NCI-H2227 treated with DMSO at 0.1 percent for 48 hours (cell line): ENCODE measurements at places on chromosomes 12 and 14.

GRCh38 chr12:3177778-3178425 lies 100.7 kb downstream of the TSPAN9 start:
- no peak for DNase-seq

DNA sequence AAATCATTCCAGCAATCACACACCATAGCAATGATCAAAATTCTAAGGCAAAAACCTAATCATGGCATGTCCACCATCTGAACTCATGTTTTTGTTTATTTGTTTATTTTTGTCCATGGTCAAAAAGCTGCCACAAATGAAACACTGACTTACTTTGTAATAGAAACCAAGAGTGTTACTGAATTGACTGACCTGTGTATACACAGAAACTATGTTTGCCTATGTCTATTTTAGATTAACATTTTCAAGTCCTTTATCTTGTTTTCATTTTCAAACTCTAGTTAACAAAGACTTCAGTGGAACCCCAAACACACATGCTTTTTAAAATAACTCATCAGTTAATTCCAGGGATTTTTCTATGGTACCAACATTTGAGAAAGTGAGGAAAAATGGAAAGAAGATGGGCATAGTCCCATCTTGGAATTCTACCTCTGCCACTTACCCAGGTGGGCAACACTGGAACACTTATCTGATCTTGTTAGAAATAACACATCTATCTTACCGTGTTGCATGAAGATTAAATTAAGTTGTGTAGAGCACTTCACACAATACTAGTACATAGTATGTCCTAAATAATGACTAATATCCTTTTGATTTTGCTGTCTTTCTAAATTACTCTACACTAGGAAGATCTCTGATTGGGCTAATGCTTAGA lies 6.4 kb downstream of the LUM start:
- no peak for DNase-seq

DNA sequence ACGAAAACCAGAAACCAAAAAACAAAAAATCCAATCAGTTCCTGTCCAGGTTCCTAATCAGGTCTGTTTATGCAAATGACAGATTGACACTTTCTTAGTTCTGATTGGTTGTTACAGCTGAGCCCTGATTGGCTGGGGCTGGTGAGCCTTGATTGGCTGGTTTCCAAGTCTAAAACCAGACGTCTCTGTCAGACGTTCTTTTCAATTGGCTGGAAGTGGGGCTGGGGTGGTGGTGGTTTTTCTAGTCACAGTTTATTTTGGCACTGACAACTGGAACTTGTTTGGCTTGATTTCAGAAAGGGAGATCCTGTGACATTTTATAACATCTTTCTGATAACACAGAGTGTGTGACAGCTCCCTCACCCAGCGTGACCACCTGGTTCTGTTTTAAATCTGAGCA lies 36.1 kb upstream of the PRICKLE1 start:
- DNase-seq: no peak

- no peak for DNase-seq
Observed at GRCh38 chr14:74257941-74258763, 18.9 kb downstream of the VSX2 start.

DNA sequence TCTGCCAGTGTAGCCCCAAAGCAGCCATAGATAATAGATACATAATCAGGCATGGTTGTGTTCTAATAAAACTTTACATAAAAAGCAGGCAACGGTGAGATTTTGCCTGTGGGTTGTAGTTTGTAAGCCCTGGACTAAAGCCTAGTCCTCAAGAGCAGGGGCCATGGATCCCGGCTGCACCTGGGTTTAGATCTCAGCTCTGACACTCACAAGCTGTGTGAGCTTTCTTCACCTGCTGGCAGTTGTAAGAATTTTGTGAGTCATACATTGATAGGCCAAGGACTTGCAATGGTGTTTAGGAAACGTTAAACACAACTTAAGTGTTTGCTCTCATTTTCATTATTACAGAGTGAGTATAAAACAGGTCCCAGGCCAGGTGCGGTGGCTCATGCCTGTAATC lies 395.8 kb upstream of the TBX3 start:
- no peak for DNase-seq

DNA sequence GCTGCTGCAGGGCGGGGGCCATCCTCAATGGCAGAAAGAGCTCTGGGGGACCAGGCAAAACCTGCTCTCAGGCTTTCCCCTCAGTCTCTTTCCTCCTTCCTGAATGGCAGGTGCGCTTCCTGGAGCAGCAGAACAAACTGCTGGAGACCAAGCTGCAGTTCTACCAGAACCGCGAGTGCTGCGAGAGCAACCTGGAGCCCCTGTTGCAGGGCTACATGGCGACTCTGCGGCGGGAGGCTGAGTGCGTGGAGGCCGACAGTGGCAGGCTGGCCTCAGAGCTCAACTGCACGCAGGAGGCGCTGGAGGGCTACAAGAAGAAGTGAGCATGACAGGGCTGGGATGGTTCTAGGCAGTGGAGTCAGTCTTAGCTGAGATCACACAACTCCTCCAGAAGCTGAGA lies 22.9 kb upstream of the KRT83 start:
- no peak for DNase-seq

GRCh38 chr12:55822228-55822627 lies 4.4 kb downstream of the ORMDL2 start:
- no peak for DNase-seq

- DNase-seq: no peak
Observed at GRCh38 chr14:93249128-93249831, 42.2 kb downstream of the UBR7 start.

DNA sequence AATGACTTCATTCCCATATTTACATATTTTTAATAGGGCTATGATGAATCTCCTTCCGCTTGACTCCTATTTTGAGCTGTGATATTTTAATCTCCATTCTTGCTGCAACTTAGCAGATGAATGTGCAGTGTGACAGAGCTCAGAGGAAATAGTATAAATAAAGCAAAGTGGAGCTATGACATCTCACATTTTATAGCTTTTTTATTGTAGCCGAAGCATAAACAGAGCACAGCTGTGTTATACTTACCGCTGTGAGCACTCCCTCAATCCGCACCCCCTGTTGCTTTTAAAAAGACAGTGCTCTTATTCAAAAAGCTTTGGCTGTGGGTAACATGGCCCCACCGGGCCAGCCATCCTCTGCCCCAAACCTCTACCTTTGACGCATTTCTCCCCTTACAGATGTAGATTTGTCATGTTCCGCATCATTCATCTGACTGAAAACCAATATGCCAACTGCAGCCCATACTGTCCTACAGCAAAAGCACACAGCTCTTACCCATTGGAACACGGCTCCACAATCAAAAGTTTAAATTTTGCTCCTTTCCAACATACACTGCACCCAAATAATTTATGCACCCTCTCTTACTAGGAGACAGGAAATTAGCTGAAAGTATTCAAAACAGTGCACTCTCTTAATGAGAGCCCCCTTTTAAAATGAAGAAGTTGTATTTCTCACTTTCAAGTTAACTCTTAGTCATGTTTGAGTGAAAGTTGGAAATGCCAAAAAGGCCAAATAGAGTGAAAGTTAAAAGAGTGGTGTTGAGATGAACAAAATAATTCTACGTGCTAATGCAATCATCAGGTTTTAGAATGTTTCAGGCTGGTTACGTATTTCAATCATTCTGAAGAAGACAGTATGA lies 429.3 kb upstream of the SOX5 start:
- DNase-seq: no peak

- DNase-seq: no peak
Observed at GRCh38 chr14:73258845-73259611, 21.7 kb downstream of the PAPLN start.

DNA sequence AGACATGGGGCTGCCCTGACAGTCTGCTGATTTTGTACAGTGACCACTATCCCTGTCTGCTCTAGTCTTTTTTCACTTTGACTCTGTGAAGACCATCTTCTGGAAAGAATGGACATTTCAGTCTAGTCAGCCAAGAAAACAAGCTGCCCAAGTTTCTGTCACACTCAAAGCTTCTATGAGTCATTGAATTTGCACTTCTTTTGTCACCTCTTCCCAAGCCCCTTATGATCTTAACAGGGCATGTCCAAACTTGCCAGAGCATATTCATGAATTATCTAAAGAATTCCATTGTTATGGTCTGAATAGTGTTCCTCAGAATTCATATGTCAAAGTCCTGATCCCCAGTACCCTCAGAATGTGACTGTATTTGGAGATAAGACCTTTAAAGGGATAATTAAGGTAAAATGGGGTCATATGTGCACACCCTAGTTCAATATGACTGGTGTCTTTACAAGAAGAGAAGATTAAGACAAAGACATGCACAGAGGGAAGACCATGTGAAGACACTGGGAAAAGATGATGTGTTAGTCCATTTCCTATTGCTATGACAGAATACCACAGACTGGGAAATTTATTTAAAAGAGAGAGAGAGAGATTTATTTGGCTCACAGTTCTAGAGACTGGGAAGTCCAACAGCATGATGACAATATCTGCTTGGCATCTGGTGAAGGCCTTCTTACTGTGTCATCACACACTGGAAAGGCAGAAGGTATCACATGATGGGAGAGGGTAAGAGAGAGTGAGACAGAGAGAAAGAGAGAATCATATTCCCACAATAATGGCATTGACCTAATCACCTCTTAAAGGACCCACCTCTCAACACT lies 242.6 kb downstream of the BTG1 start:
- no peak for DNase-seq

DNA sequence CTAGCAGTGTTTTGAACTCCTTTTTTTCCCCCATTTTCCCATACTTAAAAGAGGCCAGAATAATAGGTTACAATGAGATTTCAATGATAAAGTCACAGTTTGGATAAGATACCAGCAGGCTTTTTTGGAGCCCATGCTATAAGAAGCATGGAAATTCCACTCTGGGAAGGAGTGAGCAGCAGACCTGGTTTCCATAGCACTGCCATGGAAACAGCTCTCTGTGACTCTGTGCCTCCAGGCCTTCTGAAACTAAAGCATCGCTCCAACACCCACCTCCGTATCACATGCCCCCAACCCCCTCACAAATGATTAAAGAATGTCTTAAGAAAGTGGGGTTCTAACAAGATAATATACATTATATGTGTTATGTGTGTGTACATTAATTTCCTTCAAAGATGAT lies 165.0 kb downstream of the GRIN2B start:
- no peak for DNase-seq

- no peak for DNase-seq
Observed at GRCh38 chr12:81797100-81797499, 38.0 kb upstream of the PPFIA2 start.

DNA sequence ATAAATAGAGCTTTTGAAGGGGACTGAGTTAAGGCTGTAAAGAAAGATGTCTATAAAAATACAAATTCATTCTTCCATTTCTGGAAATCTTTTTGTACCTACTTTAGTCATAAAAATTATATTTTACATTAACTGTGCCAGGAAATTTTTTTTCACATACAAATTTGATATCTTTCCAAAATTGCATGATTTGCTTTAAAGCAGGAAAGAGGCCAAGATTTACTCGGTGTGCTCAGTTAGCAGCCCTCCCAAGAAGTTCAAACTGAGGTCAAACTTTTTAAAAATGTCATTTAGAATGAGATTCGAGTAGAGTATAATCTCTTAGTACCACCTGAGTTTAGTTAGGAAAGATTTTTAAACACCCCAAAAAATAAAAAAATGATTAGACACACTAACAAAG lies 173.2 kb upstream of the GRIP1 start:
- no peak for DNase-seq

DNA sequence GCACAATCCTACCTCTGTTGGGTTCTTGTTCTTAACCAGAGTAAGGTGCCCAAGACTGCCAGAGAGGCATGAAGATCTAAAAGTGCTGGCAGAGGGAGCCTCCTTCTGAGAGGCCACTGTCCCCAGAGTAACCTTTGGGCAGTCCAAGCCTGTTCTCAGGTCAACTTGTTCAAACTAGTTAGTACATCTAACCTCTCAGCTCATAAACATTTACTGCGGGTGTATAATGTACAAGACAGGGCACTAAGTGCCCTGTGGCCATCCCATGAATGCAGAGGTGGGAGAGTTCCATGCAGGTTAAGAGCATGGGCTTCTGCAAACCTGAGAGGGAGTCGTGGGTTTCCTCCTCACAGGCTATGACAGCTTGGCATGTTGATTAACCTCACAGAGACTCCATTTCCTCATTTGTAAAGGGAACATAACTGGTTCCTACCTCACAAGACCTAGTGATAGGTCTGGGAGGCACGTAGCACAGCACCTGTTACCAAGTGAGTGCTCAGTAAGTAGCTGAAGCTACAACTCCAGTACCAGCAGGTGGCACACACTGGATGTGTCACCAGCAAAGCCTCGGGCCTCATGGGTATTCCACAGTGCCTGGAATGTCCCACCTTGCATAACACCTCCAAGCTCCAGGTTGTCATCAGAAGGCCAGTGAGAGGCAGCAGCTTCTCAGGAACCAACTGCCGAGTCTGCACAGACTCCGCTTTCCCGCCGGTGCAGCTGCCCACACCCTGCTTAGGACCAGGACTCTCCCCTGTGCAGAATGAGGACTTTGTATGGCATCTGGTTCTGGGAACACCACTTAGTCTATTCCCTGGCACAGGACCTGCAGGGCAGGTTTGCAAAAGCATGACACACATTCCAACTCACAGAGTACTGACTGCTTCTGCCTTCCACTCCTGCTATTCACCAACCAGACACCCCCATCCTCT lies 4.4 kb downstream of the VDR start:
- no peak for DNase-seq

DNA sequence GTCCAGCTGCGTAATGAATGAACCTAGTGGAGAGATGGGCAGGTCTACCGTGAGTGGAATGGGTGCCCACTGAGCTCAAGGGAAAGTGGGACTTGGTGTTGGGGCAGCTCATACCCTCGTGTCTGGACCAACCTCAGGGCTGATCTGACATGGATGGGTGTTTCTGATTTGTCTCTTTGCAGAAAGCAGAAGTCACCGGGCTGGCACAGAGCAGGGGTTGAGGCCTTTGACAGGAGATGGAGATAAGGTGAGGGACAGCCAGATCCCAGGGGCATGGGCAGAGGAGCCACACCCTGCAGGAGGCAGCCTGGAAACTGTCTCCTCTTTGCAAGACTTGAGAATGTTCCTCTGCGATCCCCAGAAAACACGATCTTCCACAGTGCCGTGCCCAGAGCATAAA lies 20.9 kb upstream of the PPP1CC start:
- no peak for DNase-seq

DNA sequence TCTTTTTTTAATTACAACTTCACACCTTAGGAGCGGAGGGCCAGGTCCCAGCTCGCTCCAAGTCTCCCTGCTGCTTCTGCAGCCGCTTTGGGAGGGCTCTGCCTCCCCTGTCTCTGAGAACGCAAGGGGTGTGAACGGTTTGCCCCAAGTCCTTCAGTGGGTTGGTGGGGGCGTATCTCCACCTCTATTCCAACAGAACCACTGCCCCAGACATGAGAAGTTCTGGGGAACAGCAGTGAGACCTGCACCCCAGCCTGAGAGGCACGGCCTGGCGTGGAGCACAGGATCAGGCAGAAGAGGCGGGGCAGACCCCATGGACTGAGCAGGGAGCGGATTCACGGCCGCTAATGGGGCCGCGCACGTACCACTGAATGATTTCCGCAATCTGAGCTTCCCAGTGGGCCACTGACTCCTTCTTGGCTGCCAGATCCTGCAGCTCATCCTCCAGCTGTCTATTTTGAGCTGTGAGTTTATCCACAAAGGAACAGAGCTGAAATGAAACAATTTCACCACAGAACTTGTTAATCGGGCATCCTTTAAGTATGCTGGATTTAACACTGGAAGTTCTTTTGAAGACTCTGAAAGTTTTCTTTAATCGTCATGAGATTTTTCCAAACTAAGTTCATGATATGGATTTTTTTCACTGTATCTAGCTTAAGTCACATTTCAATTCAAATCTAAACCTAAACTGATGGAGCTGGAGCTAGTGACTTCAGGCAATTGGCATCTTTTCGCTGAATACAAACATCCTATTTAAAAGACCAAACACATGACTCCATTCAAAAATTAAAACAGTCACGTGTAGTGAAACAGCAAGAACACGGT lies 44.4 kb downstream of the AMN start:
- DNase-seq: no peak

- DNase-seq: no peak
Observed at GRCh38 chr12:15613981-15614380, 175.2 kb downstream of the EPS8 start.
